CD4-positive, alpha-beta T cell treated with Interleukin-12 subunit alpha and Interleukin-12 subunit beta, for 1 hour (primary cell): ENCODE measurements at places on chromosomes 11 and 22.

GRCh38 chr22:30089655-30089974 is 9.4 kb downstream of the HORMAD2 start:
- no peak for DNase-seq

- no peak for DNase-seq
These were observed 5.0 kb downstream of the ZNF215 start for GRCh38 chr11:6931146-6931713.

DNA sequence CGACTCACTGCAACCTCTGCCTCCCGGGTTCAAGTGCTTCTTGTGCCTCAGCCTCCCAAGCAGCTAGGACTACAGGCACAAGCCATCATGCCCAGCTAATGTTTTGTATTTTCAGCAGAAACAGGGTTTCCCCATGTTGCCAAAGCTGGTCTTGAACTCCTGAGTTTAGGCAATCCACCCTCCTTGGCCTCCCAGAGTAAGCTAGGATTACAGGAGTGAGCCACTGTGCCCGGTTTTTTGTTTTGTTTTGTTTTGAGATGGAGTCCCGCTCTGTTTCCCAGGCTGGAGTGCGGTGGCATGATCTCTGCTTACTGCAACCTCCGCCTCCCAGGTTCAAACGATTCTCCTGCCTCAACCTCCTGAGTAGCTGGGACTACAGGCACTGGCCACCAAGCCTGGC is 41.0 kb downstream of the CELF1 start:
- no peak for DNase-seq

GRCh38 chr11:32658639-32659406 is 75.2 kb downstream of the EIF3M start:
- DNase-seq = no peak

DNA sequence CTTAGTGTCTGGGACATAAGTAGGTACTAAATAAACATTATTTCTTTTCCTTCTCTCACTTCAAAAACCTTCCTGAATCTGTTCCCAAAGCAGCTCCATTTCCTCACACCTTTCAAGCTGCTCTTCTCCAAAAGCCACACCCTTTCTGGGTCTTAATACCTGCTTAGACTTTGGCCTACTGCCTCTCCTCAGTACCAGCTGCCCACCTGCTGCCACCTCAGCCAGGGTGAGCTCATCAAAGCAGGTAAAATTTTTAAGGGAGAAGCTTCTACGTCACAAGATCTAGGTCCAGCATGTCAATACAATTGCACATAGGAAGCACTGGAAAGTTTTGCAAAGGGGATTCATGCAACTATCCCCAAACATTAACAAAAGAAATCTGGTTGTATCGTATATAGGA is 108.4 kb downstream of the RPL27A start:
- DNase-seq = no peak

DNA sequence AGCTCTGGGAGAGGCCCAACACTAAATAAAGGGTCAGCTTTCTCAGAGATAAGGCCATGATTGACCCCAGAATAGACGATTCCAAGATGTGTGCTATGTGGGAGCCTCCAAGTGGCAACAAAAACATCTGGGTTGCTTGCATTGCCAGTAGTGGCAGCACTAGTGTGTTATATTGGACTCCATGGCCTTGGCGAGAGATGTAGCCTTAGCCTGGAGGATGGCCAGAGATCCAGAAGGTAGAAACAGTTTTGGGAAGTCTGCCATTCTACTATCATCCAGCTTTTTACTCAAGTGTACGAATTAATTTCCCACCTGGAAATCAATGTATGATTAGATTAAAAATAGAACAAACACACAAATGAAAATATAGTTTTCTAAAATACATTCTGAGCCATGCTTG is 3.0 kb downstream of the OR8D4 start:
- DNase-seq = no peak

- DNase-seq = no peak
These were observed 34.0 kb upstream of the EIF3D start for GRCh38 chr22:36563001-36563400.

GRCh38 chr11:57345555-57346211 is 7.5 kb downstream of the P2RX3 start:
- DNase-seq = peak; percentile 74

- DNase-seq = no peak
These were observed 20.7 kb upstream of the AIFM3 start for GRCh38 chr22:20946080-20946986.

- no peak for DNase-seq
These were observed 24.1 kb upstream of the TSKU start for GRCh38 chr11:76759092-76759491.

DNA sequence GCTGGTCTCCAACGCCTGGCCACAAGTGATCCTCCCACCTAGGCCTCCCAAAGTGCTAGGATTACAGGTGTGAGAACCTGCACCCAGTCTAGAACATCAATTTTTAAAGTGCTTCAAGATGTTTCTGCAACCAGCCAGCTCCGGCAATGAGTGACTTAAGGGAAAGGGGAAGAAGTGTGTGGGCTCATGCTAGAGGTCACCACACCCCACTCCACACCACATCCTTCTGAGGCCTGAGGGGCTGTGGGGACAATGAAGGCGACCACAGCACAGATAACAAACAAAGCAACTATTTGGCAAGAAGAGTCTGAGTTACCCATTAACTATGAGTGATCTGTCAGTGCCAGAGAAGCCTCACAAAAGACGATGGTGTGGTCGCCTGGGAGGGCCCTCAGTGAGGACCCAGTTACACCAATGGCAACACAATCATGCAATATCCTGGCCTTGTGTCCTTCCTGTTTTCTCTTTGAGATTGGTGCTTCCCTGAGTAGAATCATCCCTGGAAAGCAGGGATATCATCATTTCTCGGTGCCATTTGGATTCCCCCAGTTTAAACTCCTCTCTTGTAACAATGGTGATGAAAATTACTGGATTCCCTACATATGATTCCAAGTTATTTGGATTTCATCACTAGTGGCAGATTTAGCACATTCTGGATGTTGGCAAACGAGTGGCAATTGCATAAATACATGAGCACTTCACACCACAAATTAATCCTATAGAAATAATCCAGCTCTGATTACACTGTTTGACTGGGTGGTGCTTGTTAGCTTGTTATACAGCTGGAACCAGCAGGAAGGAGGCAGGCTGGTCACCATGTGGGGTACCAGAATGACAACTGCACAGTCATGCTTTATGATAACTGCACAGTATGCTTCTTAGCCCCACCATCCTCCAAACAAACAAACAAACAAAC is 18.4 kb downstream of the ABTB2 start:
- DNase-seq = no peak

GRCh38 chr11:14148653-14149273 is 186.2 kb downstream of the SPON1 start:
- peak; percentile 39 for DNase-seq

- no peak for DNase-seq
These were observed 15.7 kb downstream of the SLN start for GRCh38 chr11:107696140-107696539.

DNA sequence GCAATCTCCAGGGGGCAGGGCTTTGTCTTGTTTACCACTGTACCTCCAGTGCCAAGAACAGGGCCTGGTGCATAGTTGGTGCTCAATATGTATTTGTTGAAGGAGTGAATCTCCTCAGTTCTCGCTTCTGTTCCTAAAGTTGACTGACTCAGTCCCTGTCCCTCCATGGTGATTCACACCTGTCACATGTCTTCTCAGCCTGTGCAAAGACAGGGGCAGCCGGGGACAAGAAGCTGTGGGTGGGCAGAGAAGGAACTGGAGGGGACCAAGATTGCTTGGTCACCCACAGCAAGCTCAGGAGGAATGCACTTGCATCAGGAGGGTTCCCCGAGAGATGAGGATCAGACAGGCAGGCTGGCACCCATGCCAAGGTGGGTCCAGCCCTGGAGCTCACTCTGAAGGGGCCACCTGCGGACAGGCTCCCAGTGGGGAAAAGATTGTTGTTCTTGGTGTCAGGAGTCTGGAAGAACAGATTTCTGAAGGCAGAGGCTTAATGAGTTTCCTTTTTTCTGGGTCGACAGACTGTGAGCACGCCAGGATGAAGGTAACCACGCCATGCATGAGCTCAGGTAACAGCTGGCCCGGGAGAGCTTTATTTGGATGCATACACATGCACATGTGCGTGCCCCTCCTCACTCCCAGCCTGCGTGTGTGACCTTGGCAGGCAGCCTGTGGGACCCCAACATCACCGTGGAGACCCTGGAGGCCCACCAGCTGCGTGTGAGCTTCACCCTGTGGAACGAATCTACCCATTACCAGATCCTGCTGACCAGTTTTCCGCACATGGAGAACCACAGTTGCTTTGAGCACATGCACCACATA is 16.9 kb downstream of the IL17RA start:
- DNase-seq = no peak

- no peak for DNase-seq
These were observed 202.1 kb upstream of the FAT3 start for GRCh38 chr11:92022499-92022898.

DNA sequence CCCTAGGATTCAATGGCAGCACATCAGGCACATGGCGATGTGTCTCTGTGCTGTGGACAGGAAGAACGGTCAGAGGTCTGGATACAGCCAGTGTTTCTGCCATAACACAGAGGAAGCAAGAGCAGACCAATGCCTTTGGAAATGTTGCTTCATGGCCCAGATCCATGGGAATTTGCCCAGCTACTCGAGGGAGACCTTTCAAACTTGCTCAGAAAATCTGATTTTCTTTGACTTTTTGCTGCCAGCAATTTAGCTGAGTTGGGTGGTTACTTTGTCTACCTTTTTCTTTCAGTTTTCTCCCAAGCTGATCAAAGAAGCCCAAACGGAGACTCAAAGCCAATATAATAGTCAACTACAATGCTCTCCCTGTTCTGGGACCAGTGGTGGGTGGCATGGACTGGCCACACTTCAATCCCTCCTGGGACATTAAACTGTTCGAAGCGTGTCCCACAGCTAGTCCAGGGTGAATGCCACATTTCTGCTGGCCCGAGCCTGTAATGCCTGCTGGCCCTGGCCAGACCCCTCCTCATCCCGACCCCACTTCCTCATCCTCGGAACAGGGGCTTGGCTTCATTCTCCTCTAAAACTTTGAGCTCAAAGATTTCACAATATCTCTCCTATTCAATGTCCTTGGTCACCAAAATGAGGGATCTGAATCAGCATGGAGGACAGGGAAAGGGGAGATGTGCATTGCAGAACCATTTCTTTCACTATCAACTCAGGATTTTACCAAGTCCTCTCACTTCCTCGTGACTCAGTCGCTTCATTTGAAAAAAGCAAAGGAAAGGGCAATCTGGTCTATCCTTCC is 93.3 kb downstream of the ABTB2 start:
- DNase-seq = no peak

GRCh38 chr11:120424970-120425332 is 86.6 kb upstream of the GRIK4 start:
- no peak for DNase-seq

DNA sequence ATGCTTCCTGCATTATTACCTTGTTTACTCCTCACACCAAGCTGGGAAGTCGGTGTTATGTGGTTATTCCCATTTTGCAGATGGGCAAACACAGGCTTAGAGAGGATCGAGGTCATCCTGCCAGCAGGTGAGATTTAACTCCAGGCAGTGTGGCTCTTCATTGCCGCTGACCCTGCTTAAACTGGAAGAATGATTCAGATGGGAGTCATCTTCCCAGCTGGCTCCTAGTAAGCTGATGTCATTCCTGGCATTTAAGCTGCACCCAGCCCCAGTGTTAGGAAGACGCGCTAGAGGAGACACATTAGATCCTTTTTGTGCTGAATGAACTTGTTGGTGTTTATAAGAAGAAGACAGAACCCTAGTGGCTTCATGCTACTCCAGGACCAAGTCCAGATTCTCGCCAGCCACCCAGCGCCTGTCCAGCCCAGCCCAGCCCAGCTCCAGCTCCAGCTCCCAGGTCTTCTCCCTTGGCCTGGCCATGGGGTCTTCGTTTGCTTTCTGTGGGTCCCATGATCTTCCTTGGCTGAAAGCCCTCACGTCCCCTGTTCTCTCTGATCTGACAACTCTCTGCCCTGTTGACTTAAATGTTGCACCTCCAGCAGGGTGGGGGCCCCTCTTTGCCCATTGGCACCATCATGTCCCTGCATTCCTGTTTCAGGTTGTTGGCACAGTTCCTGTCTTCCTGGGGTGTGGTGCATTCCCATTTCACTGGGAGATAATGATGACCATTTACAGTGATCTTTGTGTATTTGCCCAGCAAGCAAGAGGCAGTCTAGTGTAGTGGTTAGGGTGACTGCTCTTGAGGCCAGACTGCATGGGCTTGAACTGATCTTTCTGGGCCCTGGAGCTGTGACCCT is 13.6 kb downstream of the PARVB start:
- no peak for DNase-seq

- no peak for DNase-seq
These were observed 104.6 kb downstream of the ALX4 start for GRCh38 chr11:44205352-44205751.
